ENCODE measurements at places on chromosomes 2 and 18.

DNA sequence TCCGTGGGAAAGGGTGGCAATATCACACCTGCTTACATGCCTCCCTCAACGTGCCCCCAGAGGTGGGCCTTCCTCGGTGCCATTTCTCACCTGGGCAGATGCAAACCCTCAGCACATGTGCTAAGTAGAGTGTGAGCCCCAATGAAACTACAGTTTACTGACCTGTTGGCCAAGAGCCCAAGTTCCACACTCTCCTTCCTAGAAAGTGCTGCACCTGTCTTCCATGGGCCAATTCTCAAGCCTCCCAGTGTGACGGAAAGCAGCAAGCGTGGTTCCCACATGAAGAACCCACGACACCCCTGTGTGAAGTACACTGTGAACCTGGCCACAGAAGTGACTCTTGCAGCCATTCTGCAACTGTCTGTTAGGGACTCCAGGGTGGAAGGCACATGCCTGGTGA is 73.7 kb downstream of the UXS1 start:
- DNase-seq, result no peak

GRCh38 chr2:100422320-100423055 is 5.0 kb upstream of the CHST10 start:
- DNase-seq, result no peak

GRCh38 chr18:76573325-76574025 is 78.4 kb upstream of the ZNF516 start:
- no peak for DNase-seq

DNA sequence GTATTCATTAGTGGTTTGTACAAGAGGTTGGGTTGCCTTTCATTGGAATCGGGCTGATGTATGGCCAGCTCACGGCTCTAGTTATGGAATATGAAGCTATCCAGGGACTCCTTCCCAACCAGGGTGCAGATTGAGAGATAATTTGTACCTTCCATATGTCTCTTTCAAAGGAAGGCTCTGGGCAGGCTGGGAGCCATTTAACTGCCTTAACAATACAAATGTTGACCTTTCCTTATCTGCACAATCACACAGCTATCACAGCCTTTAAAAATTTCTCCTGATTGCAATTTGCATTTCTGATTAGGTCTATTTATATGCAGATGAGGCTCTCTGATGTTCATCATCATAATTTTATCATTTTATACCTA is 58.7 kb downstream of the MYO3B start:
- DNase-seq, result no peak

DNA sequence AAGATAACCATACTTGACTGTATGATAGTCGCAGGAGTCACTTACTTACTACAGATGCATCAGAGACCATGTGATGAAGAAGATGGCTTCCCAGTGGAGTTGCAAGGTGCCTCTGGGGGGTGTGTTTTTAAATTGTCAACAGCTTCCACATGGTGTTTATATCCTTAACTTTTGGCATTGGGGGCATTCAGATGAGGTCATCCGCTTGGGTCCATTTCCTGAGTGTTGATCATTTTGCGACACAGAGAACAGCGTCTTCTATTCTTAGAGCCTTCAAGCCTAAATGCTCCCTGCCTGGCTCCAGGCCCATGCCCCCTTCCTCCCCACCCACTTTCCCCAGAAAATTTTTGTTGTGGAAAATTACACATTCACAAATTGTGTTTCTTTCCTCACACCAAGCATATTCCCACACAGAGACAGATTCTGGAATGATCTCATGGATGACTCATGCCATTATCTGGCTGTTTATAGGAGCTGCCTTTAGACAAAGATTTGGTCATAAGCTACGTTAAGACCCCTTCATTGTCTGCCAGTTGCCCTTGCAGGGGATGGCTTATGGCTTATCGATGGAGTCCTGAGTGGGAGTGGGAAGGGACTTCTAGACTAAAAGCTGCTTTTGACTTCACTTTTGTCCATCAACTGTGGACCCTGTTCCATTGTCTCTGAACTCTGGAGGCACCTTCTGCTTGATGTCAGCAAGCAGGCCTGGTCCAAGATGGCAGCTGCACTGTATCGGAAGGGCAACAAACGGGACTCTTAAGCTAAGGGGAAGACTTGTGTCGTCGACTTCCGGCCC is 91.8 kb downstream of the CABLES1 start:
- DNase-seq, result no peak

DNA sequence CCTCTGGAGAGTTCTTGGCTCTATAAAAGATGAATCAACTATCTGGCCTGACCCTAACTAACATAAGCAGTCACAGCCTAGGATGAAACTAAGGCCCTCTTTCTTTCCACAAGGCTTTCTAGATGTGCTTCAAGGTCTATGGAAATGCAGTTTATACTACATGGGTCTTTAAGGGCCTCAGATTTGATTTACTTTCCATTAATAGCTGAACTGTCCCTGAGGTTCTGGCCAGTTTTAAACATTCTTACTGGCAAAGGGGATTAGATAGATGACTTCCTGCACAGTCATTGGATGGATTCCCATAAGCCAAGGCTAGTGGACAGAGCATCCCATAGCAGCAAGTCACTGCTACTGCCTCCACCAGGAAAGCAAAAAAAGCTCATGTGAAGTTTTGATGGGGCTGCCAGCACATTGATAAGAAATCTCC is 38.1 kb upstream of the LCLAT1 start:
- no peak for DNase-seq

DNA sequence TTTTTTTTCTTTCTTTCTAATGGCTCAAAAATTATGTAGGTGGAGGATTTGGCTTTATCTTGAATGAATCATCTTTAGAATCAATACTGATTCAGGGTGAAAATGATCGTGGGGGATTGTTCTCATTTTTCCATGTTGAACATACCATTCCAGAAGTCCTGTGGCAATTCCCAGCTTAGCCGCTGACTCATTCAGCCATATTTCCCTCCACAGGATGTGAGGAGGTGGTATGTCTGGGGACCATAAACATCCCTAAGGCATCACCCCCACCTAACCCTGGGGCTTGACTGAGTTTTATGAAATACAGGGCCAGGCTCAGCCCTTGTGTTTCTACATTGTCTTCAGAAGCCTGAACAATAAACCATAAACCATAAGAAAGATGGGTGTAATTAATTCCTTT is 92.7 kb upstream of the FN1 start:
- DNase-seq, result no peak

DNA sequence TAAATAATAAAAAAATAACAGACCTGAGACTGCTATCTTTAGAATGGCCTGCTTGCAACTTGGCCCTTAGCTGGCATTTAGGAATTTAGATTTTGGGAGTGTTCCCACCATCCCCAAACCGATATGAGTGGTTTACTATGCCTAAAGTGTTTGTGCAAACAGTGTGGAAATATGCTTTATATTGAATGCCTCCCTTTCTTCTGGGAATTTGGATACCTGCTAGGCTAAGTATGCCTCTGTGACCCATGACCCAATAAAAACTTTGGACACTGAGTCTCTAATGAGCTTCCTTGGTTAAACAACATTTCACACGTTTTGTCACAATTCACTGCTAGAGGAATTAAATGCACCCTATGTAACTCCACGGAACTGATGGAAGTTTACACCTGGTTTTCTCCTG is 73.2 kb downstream of the BMPR2 start:
- no peak for DNase-seq

- DNase-seq, result no peak
Observed at GRCh38 chr2:127381762-127382161, 6.0 kb downstream of the MAP3K2 start.

- no peak for DNase-seq
Observed at GRCh38 chr2:29522951-29523669, 398.3 kb downstream of the ALK start.

DNA sequence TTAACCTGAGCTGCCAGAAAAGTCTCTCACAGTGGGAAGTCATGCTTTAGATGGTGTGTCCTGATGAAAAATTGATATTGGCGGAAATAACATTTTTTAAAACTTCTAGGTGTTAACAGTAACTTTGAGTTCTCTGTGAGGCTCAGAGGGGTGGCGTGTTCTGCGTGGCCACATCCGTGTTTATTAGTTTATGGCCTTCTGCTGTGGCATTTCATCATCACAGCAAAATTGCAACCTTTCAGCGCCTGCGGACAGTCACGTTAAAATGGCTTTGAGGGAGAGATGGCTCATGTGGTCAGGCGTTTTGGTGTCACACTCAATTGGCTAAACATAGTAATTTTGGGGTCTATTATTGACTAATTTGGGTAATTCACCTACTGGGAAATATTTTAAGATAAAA is 42.4 kb downstream of the KLHL29 start:
- DNase-seq, result no peak

DNA sequence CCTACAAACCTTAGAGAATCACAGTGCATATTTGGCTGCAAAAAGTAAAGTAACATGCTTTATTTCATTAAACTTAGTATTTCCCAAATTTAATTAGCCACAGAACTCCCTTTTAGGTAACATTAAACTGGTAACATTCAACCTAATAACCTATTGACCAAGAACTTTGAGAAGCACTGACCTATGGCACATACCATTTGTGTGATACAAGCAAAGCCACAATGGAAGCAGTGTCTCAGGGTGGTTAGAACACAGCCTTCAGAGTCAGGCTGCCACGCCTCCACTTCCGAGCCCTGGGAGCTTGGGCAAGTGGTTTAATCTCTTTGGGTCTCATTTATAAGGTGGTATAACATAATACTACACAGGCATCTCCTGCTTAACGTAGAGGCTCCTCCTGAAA is 301.4 kb downstream of the PDE11A start:
- no peak for DNase-seq

DNA sequence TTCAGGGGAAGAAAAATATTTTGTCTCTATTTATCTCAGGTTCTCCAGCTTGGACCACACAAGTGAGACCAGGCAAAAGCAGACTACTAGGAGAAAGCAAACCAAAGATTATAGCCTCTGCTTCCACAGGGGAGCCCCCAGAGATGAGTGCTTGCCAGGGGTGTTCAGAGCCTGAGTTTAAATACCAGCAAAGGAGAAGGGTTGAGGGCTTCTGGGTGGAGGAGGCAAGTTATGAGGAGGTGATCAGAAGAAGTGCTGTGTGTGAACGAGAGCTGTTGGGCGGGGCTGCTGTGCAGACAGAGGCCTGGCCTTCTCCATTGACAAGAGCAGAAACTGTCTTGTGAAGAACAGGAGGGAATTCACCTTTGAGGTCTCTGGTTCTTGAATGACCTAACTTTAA is 32.8 kb upstream of the PXDN start:
- DNase-seq, result no peak

DNA sequence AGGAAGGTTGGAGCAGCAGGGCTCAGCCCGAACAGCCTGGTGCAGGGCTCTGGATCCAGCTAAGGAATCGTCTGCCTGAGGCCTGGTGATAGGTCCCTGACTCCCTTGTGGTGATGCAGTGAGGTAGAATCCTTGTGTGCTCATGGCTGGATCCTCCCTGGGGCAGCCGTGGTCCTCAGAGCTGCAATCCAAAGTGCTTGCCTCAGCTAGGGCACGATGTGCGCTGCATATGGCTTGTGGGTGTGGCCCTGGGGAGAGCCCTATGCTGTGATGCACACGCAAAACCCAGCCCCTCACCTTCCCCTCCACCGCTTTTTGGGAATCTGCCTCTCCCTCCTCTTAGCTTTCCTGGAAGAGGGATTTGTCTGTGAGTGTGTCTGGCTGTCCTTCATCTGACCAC is 142.2 kb downstream of the DYSF start:
- no peak for DNase-seq

GRCh38 chr2:44330801-44331200 is 30.5 kb downstream of the PREPL start:
- DNase-seq, result no peak

GRCh38 chr2:85156619-85157018 is 23.4 kb downstream of the TCF7L1 start:
- DNase-seq, result no peak
